ENCODE measurements at places on chromosomes 1 and 21.

DNA sequence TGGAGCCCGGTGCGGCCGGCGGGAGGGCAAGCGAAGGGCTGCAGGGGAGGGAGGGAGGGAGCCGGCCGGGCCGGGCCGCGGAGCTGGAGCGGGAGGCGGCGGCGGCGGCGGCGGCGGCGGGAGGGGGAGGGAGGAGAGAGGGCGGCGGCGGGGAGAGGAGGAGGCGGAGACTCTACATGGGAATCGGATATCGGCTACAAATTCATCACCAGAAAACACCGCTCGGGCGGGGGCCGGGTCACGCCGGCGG, at the start of gene AKT3:
Gene AKT3 (minus strand): TSS at position 42 of the 250 bp plus-strand sequence. CDS start 7,073 bp downstream, outside the sequence.
- DNase-seq = peak; percentile 76

DNA sequence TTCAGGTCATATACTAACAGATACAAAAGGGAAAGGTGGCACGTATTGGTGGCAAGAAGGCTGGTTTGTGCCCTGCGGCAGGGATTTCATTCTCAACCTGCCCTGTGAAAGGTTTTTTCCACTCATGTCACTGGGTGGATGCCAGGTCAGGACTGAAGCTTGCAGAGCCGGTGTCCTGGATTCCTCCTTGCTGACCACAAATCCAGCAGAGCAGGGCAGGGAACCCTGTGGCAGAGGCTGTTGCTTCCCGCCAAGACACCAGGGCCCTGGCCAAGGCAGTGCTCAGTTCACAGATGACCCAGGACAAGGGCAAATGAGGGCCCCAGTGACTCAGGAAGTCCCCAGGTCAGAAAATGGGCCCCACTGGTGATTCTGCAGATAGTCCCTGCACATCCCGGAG, 16.4 kb downstream of the BSND start:
- DNase-seq = no peak

DNA sequence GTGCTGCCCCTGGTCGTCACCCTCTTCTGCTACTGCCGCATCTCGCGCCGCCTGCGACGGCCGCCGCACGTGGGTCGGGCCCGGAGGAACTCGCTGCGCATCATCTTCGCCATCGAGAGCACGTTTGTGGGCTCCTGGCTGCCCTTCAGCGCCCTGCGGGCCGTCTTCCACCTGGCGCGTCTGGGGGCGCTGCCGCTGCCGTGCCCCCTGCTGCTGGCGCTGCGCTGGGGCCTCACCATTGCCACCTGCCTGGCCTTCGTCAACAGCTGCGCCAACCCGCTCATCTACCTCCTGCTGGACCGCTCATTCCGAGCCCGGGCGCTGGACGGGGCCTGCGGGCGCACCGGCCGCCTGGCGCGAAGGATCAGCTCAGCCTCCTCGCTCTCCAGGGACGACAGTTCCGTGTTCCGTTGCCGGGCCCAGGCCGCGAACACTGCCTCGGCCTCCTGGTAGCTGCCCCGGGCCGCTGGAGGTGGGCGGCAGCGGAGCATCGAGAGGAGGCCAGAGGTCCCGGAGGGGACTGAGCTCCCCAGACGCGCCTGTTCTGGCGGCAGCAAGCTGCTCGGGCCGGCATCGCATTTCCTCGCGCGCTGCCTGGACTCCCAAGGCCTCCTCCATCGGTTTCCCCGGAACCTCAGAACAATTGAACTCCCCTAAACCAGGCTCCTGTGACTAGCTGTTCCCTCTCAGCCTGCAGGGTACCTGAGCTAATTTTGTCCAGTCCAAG, 1.1 kb downstream of the GPR25 start:
- DNase-seq = no peak

DNA sequence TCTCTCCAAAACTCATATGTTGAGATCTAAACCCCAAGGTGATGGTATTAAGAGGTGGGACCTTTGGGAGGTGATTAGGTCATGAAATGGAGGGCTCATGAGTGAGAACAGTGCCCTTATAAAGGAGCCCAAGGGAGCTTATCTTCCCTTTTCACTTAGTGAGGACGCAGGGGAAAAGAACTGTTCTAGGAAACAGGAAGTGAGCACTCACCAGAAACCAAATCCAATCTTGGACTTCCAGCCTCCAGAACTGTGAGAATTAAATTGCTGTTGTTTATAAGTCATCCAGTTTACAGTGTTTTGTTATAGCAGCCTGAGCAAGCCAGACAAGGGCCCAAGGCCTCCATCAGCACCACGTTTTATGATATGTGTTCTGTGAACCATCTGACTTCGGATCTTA, 60.3 kb upstream of the LRRC8D start:
- no peak for DNase-seq

GRCh38 chr1:221712776-221713431, 29.0 kb downstream of the DUSP10 start:
- DNase-seq = no peak

DNA sequence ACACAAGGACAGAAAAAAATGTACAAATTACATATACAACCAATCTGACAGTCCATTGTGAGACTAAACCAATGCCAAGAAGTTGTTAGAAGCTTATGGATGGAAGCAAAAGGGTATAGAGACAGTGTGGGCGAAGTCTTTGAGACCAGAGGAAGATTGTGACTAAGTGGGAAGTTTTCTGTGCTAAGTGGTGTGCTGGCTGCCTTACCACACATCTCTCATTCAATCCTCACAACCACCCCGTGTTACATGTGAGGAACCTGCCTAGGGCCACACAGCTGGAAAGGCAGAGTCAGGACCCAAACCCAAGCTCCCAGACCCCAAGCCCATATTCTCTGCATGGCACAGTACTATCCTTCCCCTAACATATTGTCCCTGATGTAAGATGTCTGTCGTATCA, 53.5 kb upstream of the DUSP10 start:
- no peak for DNase-seq

DNA sequence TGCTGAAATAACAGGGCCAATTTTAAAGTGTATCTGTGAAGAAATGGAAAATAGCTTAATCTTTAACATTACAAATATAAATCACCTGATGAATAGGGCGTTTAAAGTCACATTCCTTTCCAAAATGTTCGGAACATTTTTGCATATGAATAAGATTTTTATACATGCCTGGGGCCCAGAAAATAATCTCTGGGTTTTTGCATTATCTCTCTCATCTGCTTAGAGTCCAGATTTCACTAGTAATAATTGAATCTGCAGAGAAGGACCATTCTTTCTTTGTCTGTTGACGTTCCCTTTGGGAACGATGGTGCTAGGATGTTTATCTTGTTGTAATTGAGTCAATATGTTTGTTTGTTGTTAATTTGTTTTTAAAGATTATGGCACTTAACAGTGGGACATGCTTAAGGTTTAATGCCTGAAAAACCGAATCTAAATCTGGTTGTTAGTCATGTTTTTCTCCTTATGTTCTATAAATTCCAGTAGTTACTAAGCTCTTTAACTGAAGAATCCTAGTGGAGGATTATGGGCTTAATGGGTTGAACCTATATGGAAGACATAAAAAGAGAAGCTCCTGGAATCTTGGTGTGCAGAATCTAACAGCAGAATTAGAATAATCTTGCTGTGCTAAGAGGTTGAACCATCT, 140.6 kb downstream of the VPS13D start:
- no peak for DNase-seq

DNA sequence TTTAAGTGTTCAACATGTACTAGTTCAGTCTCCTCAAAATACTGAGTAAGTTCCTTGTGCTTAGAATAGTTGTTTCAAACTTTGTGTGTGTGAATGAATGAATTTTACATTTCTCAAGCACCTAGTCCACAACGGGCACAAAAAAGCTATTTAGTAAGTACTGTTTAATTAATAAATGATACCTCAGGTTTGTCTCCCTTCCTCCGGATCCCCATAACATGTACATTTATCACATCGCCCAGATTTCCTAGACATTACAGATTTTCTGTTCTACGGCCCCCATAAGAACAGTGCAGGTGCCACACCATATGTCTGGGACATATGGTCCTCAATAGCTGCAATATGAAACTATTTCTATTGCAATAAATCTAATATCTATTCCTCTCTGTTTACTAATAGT, 1.3 kb upstream of the TTF2 start:
- no peak for DNase-seq

GRCh38 chr1:116971258-116971860, 30.2 kb upstream of the CD101 start:
- no peak for DNase-seq
